Heart left ventricle (tissue), 16 donors: ENCODE measurements at places on chromosomes 1 and 21. TPM values are rescaled to one million over a fixed set of nuclear protein-coding genes. Genes with fewer than 3 reads are reported as not detected.

- no peak overlapping the region for H3K4me3 ChIP-seq
- H3K4me1 ChIP-seq, result peaks cover 7% of the 10 kb centered on the region
- no peak for DNase-seq
- H3K27me3 ChIP-seq, result no peaks in the 10 kb centered on the region
- H3K36me3 ChIP-seq, result peaks cover 60% of the 10 kb centered on the region
Measured at GRCh38 chr1:201136355-201137023, 9.5 kb upstream of the ASCL5 start.

Gene SLC5A9
- total RNA-seq, result 0.31 TPM

DNA sequence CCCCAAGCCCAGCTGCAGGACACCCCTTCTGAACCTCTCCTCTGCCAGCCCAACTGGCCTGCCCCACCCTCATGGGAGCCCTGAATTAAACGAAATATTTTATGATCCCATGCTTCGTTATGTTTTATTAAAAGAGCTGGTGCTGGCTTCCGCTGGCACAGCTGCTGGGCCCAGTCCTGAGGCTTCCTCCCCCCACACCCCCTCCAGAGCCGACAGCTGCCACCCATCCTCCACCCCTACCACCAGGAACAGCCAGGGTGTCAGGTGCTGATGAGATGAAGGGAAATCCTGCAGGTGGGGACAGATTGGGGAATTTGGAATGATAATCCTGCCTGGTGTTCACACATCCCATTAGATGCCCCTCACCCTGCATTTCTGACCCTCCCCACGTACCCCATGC lies 19.0 kb downstream of the IGSF21 start:
- no peak for DNase-seq
- no peaks in the 10 kb centered on the region for H3K4me1 ChIP-seq
- no peak overlapping the region for H3K4me3 ChIP-seq
- H3K27me3 ChIP-seq, result peaks cover 7% of the 10 kb centered on the region
- no peaks in the 10 kb centered on the region for H3K36me3 ChIP-seq

GRCh38 chr1:82893712-82894470 lies 1093.2 kb downstream of the ADGRL2 start:
- DNase-seq, result no peak
- H3K36me3 ChIP-seq, result no peaks in the 10 kb centered on the region
- no peaks in the 10 kb centered on the region for H3K27me3 ChIP-seq
- H3K4me3 ChIP-seq, result no peak overlapping the region
- no peaks in the 10 kb centered on the region for H3K4me1 ChIP-seq

DNA sequence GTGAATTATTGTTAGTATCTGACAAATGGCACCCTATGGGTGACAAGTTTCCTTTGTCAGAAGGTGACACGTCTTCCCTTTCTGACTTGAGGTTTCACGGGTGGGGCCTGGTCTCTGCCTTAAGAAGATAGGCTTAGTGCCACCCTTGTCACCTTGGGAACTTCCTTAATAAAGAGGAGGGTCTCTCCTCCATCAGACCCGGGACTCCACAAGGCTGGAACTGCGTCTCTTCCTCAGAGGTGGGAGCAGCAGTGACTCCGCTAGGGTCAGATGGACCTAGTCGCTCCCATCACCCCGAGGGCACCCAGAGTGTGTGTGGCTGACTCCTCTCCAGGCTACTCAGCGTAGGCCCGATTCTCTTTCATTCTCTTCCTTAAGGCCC lies 774 bp upstream of the WDTC1 start:
- no peaks in the 10 kb centered on the region for H3K27me3 ChIP-seq
- H3K27ac ChIP-seq, result peak overlapping the region; percentile 91
- H3K36me3 ChIP-seq, result no peaks in the 10 kb centered on the region
- peak overlapping the region; percentile 96 for H3K4me3 ChIP-seq

Gene ELAVL4
- not detected for total RNA-seq

Gene ESRRG
- 41.1 TPM for total RNA-seq
